ENCODE measurements at places on chromosomes 12 and 14.

DNA sequence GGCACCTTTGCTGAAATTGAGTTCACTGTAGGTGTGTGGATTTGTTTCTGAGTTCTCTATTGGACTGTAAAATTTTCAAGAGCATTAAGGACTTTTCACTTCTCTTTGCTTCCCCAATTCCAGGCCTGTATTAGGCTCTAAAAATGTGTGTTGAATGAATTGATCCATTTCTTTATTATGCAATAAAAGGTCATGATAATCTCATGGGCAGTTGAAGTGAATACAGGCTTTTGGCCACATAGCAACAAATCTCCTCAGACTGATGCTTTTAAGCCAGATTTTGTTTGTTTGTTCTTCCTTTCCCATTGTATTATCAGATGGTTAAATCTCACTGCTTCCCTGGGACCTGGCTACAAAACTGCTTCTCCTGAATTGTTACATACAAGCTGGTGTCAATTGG, 258.0 kb upstream of the FAR2 start:
- no peak for DNase-seq

- no peak for DNase-seq
Observed at GRCh38 chr12:70815056-70815455, 105.5 kb downstream of the PTPRR start.

DNA sequence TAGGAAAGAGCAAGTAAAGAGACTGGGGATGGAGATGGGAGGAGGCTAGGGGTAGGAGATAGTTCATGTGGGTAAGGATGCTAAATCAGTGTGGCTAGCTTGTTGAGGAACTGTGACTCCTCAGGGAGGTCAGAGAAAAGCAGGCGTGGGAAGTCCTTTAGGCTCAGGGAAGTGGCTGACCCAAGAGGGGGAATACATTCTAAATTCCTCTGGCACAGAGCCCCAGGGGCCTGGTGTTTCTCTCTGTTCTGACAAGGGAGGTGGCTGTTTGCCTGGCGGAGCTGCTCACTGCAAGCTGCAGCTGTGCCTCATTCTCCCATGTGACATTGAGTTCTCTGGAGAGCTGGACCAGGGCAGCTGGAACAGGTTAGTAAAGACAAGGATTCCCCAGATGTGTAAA, 152.2 kb upstream of the SLC38A2 start:
- no peak for DNase-seq

DNA sequence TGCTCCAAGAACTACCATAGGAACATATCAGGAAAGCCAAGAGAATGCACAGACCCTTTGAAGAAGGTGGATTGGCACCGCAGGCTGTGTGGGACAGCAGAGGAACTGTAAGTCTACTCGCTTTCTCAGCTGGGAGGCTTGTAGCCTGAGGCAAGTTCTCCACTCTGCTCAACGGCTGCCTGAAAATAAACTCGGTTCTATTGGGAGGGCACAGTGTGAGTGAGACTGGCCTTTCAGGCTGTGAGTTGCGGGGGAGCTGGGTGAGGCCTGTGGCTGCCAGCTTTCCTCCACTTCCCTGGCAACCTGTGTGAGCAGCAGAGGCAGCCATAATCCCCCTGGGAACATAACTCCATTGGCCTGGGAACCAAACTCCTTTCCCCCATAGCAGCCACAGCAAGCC, 132.1 kb downstream of the ANKS1B start:
- DNase-seq, result no peak

DNA sequence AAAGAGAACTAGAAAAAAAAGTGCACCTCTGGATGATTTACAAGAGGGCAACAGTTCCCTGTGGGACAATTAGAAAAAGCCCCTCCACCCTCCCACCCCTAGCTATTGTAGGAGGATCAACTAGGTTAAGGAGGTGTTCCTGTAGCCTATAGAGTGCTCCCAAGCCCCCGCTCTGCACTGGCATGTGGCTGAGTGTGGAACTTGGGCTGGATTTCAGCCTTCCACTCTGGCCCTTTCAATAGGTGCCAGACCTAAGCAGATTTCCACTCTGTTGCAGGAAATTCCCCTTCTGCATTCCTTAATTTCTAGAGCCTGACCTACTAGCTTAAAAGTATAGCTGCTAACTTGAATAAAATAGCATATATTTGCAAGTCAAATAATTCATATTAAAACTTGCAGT, 2.8 kb downstream of the NFATC4 start:
- no peak for DNase-seq

DNA sequence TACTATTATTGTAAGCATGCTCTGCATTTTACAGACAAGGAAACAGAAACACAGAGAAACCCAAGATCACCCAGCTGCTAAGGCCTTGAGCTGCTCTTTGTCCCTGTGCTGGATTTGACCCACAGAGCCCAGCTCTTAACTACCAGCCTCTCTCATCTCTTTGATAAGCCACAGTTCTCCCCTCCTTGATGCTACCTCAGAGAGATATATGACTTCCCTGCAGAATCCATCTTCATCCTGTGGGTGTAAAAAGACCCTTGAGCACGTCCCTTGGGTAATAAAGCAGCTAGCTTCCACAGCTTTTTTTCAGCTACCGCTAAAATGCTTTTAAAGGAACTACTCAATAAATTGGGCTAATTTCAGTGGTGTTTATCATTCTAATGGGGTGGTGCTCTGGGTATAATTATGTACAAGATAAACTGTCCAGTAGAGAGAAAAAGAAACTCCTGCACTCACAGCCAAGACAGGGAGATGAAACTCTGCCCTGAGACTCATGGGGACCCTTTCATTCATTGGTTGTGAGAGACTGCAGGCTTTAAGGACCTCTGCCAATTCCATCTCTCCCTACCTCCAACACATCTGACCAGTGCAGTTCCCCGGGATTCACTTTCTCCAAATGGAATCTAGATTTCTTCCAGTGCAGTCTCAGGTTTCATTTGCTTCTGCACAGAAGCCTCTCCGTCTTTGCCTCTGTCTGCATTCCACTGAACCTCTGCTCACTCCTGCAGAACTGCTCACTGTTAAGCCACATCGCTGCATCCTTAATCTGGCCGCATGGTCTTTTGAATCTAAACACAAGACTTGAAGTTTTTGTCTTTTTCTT, 24.7 kb upstream of the NTF3 start:
- DNase-seq, result no peak

- DNase-seq, result no peak
Observed at GRCh38 chr12:25459541-25459951, 93.5 kb downstream of the LMNTD1 start.

- no peak for DNase-seq
Observed at GRCh38 chr14:56751471-56751870, 58.8 kb downstream of the OTX2 start.

- no peak for DNase-seq
Observed at GRCh38 chr12:108531929-108532848, 17.1 kb downstream of the FICD start.

DNA sequence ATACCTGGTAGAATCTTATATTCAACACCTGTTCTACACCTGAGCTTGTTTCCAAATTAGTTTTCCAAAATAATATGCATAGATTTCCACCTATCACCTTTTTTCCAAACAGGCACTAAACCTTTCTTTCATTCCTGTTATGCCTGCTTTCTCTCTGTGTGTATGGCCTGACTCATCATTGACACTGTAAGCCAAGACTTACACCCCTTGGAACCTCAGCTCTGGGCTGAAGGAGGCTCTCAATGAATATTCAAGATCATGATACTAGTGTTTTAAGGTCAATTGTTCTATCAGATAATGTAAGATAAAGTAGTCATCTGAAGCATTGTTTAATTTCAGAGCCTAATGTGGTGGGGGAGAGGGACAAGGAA, 1193.3 kb downstream of the FLRT2 start:
- no peak for DNase-seq

GRCh38 chr14:92407410-92407809, 84.4 kb downstream of the SLC24A4 start:
- no peak for DNase-seq

Measured in activated naive CD4-positive, alpha-beta T cell (primary cell).